ENCODE measurements at places on chromosomes 1 and 21. TPM values are rescaled to one million over a fixed set of nuclear protein-coding genes. Genes with fewer than 3 reads are reported as not detected.

PTPN22 gene
- 0.22 TPM for polyA plus RNA-seq

AIRE gene
- polyA plus RNA-seq, result 0.03 TPM

CA6 gene
- not detected for polyA plus RNA-seq

CELA2B gene
- 0.79 TPM for polyA plus RNA-seq

RCAN3 gene
- 7.2 TPM for polyA plus RNA-seq

NFYC gene
- polyA plus RNA-seq, result 95.0 TPM

CD164L2 gene
- polyA plus RNA-seq, result 0.26 TPM

CRB1 gene
- 1.9 TPM for polyA plus RNA-seq

OTUD7B gene
- 21.7 TPM for polyA plus RNA-seq

FAM177B gene
- 0.13 TPM for polyA plus RNA-seq

ASCL5 gene
- polyA plus RNA-seq, result 0.20 TPM

GBP3 gene
- polyA plus RNA-seq, result 17.6 TPM

TSACC gene
- 0.30 TPM for polyA plus RNA-seq

PAQR6 gene
- polyA plus RNA-seq, result 5.5 TPM

SYPL2 gene
- 16.4 TPM for polyA plus RNA-seq

TMEM51 gene
- polyA plus RNA-seq, result 20.5 TPM

NGF gene
- polyA plus RNA-seq, result 1.9 TPM

ZNF691 gene
- polyA plus RNA-seq, result 20.0 TPM

S100A14 gene
- 29.2 TPM for polyA plus RNA-seq

ARHGEF19 gene
- polyA plus RNA-seq, result 18.7 TPM

OR2AK2 gene
- not detected for polyA plus RNA-seq

DAB1 gene
- 6.6 TPM for polyA plus RNA-seq

ELF3 gene
- 1.2 TPM for polyA plus RNA-seq

PCSK9 gene
- 11.8 TPM for polyA plus RNA-seq

KRTAP21-2 gene
- not detected for polyA plus RNA-seq

FCRL1 gene
- not detected for polyA plus RNA-seq

VHLL gene
- polyA plus RNA-seq, result not detected

CA14 gene
- 5.4 TPM for polyA plus RNA-seq

HSPA6 gene
- polyA plus RNA-seq, result 0.30 TPM

SZT2 gene
- 17.3 TPM for polyA plus RNA-seq

TP73 gene
- 0.47 TPM for polyA plus RNA-seq

KDM5B gene
- 106 TPM for polyA plus RNA-seq

CXADR gene
- polyA plus RNA-seq, result 37.8 TPM

RBM11 gene
- polyA plus RNA-seq, result 5.1 TPM

SLAMF1 gene
- 0.23 TPM for polyA plus RNA-seq

DMBX1 gene
- not detected for polyA plus RNA-seq

PM20D1 gene
- polyA plus RNA-seq, result 0.14 TPM

Measured in left renal pelvis (tissue), 4 donors.